ENCODE measurements at places on chromosomes 3 and 15.
A peak's percentile ranks its signal among the peaks of the same experiment; 100 is the strongest.

DNA sequence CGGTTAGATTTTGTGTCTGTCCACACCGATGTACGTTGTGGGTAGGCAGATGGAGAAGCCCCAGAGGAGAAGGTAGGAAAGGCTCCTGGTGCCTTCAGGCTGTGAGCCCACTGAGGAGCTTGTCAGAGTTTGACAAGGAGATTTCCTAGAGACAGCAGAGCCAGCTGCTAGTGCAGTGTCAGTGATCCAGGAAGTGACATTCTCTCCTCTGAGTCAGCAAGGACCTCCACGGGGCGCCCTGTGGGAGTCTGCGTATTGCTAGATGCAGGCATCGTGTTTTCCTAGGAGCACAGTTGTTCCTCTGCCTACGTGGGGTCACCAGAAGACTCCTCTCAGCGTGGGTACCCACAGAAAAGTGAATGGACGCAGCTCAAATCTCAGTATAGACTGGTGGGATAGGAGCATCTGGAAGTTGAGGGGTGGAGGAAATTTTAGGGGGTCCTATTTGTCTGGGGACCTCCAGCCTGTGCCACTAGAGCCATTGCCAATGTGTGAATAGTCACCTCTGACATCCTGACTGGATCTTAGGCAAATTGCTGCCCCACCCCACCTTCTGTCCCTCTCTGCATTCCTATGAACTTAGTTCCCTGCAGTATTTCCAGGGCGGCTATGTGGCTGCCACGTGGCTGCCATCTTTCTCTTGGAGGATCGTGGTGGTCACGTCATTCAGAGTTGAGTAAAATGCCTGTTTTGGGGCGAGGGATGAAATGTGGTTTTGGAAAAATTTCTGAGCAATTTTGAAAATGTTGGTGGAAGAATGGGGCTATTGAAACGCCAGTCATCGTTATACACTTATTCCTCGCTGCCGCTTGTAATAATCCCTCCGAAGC is 84.8 kb upstream of the KLHL25 start:
- no peak for DNase-seq

DNA sequence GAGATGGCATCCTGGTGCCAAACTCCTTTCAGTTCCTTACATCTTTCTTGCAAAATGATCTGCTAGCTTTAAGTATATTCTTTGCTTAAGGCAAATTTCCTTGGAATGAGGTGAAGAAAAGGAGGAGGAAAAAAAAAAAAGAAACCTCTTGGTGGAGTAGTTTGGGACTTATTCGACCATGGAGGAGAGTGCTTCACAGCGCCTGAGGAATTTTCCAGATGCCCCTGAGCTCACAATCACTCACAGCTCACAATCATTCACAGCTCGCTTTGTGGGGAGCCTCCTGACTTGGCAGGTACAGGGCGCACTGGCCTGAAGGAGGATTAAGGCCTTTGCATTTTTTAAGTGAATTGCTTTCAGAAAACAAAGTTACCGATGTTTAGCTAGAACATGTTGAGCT is 53.9 kb downstream of the BOC start:
- no peak for DNase-seq

DNA sequence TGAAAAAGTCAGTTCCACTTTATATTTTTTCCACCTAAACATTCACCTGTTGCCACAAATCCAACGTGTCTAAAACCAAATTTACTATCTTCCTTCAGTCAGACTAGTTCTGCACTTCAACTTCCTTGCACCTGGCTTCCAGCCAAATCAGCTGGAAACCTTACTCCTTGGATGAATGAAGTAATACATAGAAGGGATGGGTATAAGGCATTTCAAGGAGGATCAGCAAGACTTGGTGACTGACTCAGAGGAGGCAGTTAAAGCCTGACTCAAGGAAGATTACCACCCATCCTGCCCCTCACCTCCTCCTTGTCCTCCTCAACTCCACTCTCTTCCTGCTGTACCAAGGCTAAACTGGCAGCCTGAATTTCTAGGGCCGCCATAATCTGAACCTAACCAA is 37.1 kb downstream of the QTRT2 start:
- no peak for DNase-seq

DNA sequence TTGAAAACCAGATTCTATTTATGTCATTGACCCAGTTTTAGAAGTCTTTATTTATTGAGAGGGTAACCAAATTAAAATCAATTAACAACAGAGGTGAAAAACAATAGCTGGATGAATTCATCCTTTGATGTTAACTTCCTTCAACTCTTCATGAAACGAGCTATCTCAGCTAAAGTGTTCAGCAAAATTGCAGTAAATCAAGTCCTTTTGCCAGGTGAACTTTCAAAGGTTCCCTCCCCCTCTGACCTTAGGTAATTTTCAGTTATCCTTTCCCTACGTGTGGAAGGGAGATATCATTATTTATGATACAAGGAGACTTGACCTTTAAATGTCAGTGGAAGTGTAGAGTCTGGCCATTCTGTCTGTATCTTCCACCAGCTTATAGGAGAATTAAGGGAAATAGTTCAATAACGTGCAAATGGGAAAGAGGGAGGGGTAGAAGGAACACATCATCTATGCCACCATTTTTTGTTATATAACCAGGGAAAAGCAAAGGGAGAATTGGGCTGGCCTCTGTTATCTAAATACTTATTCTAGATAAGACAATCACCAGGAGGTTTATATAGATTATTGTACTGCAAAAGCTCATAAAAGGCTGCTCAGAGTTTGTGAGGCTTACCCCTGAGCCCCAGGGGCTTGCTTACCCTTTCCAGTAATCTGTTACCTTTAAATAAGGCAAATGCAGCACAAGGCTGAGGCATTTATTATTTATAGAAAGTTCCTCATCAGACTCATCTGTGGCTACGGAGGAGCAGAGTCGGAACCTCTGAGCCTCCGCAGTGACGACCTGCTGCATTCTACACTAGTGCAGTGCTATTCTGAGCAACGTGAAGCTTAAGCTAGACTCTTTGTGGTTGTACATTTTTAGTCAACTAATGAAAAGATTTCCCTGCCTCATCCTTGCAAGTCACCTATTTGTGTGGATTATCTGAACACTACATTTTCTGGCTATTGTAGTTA is 97.7 kb upstream of the ZBED2 start:
- DNase-seq = no peak

DNA sequence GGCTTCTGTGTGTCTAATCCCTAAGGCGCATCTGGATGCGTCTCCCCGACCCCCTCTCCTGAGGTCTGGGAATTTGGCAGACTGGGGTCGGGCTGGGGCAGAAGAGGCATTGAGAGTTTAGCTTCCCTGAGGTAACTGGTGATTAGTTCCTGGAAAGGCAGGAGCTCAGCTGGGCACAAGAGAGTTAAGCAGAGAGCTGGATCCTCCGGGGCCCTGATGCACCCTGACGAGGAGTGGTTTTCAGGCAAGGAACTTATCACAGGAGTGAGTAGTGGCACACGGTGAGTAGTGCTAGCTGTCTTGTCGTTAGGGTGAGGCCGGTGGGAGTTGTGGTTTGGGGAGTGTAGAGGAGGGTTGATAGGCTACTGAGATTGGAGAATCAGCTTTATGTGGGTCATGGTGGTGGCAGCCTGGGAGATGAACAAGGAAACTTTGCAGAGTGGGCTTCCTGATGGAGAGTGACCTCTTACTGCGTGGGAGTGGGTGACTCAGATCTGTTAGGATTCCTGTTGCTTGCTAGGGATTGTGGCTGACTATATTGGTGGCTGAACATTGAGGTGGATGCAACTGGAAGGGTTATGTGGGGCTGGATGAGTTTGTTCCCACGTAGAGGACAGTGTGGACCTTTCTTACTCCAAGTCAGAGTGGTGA is 897 bp downstream of the RAD54L2 start:
- DNase-seq = peak; percentile 28

DNA sequence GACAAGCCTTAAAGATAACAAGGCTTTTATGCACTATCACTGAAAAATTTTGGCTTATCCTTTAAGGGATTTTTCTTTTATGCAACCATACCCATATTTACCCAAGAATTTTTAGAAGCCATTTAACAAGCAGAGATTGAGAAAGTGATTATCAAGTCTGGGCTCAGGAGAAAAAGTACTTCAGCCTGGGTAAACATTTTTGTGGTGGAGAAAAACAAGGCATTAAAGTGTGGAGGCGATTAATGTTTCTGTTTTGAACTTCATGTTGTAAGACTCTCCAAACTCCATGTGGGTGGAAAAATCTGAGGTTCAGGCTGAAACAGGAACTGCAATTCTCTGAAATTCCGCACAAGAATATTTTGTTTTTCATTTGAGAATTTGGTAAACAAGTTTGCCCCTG is 260.4 kb upstream of the KCNMB2 start:
- no peak for DNase-seq

DNA sequence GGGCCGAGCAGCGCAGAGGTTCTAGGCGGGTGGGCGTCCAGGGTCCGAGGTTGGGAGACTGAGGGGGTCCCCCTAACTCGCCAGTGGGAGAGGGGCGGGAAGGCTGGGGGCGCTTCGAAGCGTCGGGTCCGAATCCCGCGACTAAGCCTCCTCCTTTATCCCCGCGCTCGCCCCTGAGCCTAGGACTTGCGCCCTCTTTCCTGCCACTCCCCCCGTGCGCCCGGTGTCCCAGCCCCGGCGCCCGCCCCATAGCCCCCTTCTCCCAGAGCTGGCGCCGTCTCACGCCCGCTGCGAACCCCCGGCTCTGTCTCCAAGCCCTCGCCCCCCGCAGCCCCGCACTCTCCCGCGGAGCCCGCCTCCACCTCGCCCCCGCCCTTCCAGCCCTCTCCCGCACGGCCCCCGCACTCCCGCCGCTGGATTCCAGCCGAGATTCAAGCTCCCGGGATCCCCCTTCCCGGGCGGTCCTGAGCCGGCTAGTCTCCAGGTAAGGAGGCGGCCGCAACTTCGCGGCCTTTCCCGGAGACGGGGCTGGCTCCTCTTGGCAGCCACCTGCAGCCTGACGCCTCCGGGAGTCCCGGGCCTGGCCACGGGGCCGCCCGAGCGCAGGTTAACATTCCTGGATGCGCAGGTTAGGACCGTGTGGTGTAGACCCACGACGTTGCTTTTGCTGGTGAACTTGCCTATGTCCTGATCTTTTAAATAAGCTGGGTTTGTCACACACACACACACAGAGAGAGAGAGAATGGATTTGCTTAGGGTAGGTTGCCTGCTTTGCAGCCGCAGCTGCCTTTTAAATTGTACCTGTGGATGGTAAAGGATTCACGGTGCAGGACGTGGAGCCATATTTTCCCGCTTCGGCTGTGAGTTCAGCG is 563 bp downstream of the PXYLP1 start:
- DNase-seq = peak; percentile 51

GRCh38 chr3:175911937-175912336 is 1052.8 kb downstream of the NAALADL2 start:
- DNase-seq = no peak

DNA sequence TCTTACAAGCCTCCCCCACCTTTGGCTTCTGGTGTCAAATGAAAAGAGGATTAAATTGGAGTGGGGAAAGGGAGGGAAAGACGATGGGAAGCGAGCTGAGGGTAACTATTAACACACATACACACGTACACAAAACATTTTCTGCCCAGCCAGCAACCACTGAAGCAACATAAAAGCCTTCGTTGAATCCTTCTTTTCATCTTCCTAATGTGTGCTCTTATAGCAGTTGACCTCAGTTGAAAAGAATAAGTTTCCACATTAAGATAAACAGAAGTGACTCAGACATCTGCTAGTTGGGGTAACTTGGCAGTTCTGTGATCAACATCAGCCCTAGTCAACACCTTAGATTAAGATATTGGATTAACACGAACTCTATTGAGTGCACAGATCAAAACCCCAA is 558.5 kb downstream of the MECOM start:
- no peak for DNase-seq

DNA sequence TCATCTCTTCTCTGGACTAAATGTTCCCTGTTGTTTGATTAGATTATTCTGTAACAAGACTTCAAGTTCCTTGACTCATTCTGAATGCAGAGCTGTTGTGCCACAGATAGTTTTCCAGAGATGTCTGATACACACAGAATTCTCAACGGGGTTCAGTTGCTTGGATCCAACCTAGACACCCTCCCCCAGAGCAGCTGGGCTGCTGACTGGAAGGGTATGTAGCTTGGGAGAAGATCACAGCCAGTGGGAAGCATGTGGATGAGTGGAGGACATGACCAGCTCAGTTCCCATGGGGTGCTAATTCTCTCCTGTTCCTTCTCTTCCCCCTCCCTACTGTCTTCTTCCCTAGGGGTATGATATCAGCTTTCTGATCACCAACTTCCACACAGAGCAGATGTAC is 6.6 kb upstream of the TTLL3 start:
- no peak for DNase-seq

DNA sequence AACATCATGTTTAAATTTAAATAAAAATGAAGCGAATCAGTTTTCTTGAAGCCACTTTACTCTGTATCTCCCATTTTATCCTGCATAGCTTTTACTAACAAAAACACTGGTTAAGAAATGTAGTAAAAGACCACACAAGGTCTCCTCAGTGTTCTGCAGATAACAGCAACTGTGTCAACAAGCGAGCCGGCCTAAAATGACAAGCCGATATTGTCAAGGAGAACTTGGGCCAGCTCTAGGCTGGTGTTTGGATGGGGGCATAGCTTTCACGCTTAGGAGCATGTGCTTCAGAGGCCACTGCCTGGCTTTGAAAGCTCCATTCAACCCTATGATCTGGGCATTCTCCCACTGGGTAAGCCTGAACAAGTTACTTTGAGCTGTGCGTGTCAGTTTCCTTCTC is 38.1 kb downstream of the MFSD1 start:
- DNase-seq = no peak

- no peak for DNase-seq
Measured at GRCh38 chr3:135103917-135104316, 308.9 kb downstream of the EPHB1 start.

- no peak for DNase-seq
Measured at GRCh38 chr3:7322957-7323669, 462.2 kb downstream of the GRM7 start.

GRCh38 chr3:4766263-4766662 is 213.0 kb upstream of the BHLHE40 start:
- DNase-seq = no peak

- DNase-seq = peak; percentile 64
Measured at GRCh38 chr15:85618956-85619491, 175.7 kb downstream of the KLHL25 start.

- no peak for DNase-seq
Measured at GRCh38 chr3:170372190-170372879, 14.8 kb downstream of the SKIL start.

DNA sequence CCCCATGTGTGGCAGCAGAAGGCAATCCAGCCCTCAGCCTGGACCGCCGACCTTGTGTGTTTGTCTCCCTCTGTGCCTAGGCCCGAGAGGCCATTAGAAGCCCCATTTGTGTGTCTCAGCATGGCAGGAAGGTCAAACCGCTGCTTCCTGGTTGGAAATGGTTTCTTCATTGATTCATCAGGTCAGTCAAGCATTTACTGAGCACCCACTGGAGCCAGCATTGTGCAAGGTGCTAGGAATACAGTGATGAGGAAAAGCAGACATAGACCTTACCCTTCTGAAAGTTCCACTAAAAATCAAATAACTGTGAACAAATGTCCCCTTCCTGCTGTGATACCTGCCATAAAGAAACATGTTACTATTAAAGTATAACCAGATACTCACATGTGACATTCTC is 265.9 kb upstream of the CTDSPL start:
- DNase-seq = no peak

All from activated T-cell treated with anti-CD3 and anti-CD28 coated beads, Interleukin-2, amount 50 U/mL, for 1 hour (primary cell).